ENCODE measurements at places on chromosomes 4 and X.

GRCh38 chrX:134999469-134999868, 8.7 kb downstream of the SMIM10 start:
- DNase-seq: no peak

DNA sequence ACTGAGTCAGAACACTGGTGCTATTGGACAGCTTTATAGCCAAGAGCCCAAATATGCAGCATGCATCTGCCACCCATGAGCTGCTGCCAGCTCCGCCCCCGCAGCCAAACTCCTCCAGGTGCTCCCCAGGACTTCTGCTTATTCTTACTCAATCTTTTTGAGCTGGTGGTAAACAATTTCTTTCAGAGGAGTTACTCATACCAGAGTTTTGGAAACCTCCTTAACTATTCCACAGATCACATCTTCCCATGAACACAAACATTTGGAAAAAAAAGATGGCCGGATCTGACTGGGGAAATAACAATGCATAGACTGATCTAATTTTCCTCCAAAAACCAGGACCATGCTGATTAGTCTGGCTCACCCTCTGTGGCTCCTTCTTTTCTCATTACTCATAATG, 399.9 kb downstream of the GPM6A start:
- no peak for DNase-seq

DNA sequence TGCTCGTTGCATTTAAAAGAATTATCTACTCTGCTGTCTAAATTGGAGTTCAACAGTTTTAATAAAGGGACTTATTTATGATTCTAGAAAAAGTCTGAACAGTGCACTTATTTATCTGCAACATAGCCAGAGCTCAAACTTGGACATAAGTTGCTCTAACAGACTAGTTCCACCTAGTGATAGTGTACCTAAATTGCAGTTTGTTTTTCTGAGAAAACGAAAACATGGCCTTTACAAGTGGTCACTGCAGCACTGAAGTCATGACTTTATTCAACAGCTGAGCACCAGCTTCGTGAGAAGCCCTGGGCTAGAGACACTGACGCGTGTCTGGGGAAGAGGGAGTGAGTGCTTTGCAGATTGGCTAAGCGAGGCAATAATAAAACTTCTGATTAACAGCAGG, 77.3 kb upstream of the IGSF1 start:
- no peak for DNase-seq

DNA sequence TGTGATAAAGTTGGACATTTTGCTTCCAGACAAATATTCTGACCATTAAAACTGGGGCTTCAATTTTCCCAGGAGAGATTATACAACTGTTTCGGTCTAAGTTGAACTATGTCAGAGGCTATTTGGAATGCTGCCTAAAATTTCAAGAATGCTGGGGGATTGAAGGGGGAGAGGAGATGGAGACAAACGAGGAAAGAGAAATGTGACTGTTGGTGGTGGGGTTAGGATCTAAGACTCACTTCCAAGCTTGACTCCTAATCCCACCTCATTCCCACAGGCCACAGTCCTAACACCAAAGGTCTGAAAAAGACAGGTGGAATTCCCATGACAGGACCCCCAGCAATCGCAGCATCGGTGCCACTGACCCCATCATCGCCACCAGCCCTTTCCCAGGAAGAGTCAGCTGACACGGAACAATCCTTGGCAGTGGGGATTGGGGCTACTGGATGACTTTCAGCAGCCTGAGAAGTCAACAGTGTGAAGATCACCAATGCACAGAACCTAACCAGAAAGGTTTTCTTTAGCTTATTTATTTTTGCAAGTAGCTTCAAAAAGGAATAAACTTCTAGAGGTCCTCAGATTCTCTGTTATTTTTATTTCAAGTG, 74.0 kb upstream of the PRSS48 start:
- DNase-seq: no peak

DNA sequence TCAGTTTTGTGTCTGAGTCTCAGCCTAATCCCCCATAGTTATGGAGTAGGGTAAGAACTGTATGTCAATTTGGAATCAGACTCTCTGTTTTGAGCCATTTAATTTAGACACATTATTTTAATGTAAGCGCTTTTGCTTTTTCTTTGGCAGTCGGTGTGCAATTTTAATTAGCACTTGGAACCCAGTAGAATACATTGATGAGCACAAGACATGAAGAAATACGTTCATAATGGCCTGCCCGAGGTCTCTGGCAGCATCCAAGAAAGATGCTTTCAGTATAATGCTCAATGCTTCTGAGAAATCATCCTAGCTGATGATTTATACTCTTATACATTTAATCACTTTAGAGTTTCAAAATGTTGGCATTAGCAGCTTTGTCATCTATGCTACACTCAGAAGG, 8.9 kb upstream of the TAPT1 start:
- no peak for DNase-seq

DNA sequence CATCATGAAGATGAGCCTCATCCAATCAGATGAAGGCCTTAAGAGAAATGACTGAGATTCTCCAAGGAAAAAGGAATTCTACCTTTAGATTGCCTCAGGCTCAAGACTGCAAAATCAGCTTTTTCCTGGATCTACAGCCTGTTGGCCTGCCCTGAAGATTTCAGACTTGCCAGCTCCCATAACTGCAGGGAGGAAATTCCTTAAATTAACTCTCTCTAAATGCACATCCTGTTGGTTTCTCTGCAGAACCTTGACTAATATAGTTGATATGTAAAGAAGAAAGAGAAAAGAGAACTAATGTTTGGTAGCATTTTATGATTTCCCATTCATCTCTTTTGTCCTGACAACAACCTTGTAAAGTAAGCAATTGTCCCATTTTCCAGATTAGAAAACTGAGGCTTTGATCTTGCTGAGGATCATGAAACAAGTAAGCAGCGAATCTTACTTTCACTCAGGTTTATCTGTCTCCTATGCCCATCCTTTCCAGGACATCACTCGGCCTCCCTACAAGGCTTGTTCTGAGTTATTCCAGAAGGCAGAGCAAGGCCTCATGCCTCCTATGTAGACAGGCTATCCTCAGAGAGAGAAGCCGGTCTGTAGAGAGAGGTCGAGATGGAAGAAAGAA, 115.0 kb upstream of the LDB2 start:
- DNase-seq: no peak

DNA sequence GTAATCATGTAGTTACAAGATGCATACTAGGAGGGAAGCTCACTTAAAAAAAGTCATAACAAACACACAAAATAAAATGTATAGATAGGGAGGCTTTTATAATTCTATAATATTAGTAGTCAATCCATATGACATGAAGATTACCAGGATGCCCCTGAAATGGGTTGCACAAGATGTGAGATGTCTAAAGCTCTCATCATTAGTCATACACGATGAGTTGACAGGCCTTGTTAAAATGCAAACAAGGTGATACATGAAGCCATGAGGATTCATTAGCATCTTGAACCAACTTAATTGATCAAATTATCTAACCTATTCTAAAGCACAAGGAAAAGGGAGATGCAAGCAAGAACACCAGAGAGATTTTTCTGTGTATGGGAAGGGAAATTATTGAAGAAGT, 470.2 kb downstream of the IQCM start:
- DNase-seq: no peak

- DNase-seq: no peak
These were observed 279.6 kb upstream of the PITX2 start for GRCh38 chr4:110902500-110902899.

DNA sequence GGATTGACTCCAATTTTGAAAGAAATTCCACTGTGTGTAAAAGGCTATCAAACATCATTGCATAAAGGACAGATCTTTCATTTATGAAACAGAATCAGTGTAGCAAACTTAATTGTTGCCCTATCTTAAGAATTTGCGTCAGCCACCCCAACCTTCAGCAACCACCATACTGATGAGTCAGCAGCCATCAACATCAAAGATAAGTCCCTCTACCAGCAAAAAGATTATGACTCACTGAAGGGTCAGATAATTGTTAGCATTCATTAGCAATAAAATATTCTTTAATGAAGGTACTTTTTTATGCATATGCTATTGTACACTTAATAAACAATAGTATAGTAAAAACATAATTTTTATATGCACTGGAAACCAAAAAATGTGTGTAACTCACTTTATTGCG, 15.8 kb upstream of the GRSF1 start:
- DNase-seq: no peak

GRCh38 chr4:81377191-81377590, 94.5 kb downstream of the RASGEF1B start:
- no peak for DNase-seq

- DNase-seq: no peak
These were observed 75.0 kb downstream of the MGST2 start for GRCh38 chr4:139740531-139741041.

DNA sequence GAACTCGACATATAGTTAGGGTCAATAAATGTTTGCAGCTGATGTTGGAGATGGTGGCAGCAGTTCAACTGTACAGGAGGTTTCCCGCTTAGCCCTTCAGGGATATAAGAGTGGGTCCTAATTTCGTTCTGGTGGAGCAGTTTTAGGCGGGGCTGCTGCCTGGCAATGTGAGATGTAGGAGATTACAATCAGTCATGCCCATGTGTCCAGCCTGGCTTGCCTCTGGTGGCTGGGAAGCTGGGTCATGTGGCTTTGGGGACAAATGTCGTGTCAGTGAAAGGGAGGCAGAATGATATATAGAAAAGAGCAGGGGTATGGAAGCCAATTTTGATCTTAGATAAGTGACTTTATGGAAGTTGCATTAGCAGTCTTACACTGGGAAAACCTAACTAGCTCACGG, 129.4 kb downstream of the CLCN4 start:
- DNase-seq: no peak
